ENCODE measurements at places on chromosomes 16 and 17.
A peak's percentile ranks its signal among the peaks of the same experiment; 100 is the strongest.

- H3K4me3 ChIP-seq, result no peak overlapping the region
Measured at GRCh38 chr17:45200701-45201100, 21.0 kb upstream of the FMNL1 start.

GRCh38 chr17:36085765-36086164 is 4.2 kb downstream of the CCL3 start:
- H3K27me3 ChIP-seq, result no peaks in the 10 kb centered on the region
- no peaks in the 10 kb centered on the region for H3K4me1 ChIP-seq
- H3K36me3 ChIP-seq, result no peaks in the 10 kb centered on the region
- peak; percentile 48 for DNase-seq

GRCh38 chr17:39981207-39981741 is 667 bp downstream of the PSMD3 start:
- no peaks in the 10 kb centered on the region for H3K27me3 ChIP-seq
- H3K27ac ChIP-seq, result peak overlapping the region; percentile 91
- H3K36me3 ChIP-seq, result peaks cover 18% of the 10 kb centered on the region

GRCh38 chr16:11133344-11133943 is 122.6 kb downstream of the SOCS1 start:
- H3K27me3 ChIP-seq, result no peaks in the 10 kb centered on the region
- DNase-seq, result peak; percentile 79
- no peak overlapping the region for H3K4me3 ChIP-seq

DNA sequence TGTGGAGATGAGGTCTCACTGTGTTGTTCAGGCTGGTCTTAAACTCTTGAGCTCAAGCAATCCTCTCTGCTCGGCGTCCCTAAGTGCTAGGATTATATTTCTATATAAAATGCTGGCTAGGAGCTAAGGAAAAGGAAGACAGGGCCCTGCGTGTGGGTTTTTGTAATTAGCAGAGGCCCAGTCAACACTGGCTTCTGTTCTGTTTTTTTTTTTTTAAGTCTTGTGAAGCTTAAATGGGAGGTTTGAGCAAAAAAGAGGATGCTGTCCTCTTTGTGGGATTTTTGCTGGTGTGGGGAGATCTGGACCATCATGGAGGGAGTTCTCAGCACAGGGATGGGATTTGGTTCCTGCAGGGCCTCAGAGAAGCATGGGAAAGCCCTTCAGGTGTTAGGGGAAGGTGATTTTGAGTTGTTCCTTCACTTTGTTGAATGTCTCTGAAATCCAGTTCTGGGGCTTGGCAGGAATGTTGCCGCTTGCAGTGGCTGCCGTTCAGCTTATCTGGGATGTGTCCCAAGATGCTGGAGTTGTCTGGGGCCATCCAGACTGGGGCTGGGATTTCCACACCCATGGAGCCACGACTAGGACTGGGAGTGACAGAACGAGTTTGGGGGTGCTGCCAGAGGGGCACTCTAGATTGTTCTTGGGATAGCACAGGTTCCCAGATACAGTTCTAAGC is 4.2 kb downstream of the PYCARD start:
- DNase-seq, result no peak
- no peaks in the 10 kb centered on the region for H3K36me3 ChIP-seq
- no peak overlapping the region for H3K4me3 ChIP-seq
- H3K27ac ChIP-seq, result no peak overlapping the region
- H3K27me3 ChIP-seq, result no peaks in the 10 kb centered on the region

DNA sequence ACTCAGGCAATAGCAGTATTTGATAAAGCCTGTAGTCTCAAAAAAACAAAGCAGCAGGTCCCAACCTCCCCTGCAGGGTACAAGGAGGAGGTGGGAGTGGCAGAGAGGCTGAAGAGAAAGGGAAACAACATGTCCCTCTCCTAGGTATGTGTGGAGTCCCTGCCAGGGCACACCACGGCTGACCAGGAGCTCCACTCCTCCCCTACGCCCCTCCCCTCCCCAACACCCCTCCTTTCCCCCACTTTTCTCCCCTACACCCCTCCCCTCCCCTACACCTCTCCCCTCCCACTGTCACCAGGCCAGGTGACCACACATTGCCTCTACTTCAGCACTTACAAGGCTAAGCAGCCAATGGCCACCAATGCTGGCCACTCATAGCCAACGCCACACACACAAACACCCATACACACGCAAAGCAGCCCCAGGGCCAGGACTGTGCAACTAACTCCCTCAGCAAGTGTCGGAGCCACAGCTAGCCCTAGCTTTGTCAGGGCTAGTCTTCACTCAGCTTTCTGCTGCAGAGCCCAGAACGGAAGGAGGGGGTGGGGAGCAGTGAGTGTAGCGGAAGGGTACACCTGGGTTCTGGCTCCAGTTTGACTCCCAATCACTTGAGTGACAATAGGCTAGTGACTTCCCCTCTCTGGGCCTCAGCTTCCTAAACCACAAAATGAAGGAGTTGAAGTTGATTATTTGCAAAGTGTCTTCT is 8.2 kb downstream of the CAVIN1 start:
- H3K4me3 ChIP-seq, result no peak overlapping the region
- peaks cover 100% of the 10 kb centered on the region for H3K4me1 ChIP-seq
- peak overlapping the region; percentile 92 for H3K27ac ChIP-seq
- no peaks in the 10 kb centered on the region for H3K36me3 ChIP-seq

GRCh38 chr17:59376506-59376905 is 45.1 kb downstream of the YPEL2 start:
- no peak overlapping the region for H3K27ac ChIP-seq
- no peak for DNase-seq
- no peak overlapping the region for H3K4me3 ChIP-seq
- no peaks in the 10 kb centered on the region for H3K36me3 ChIP-seq
- no peaks in the 10 kb centered on the region for H3K27me3 ChIP-seq
- H3K4me1 ChIP-seq, result peaks cover 79% of the 10 kb centered on the region
